Hepatocyte (in vitro differentiated cells): ENCODE measurements at places on chromosomes 5 and 9.

DNA sequence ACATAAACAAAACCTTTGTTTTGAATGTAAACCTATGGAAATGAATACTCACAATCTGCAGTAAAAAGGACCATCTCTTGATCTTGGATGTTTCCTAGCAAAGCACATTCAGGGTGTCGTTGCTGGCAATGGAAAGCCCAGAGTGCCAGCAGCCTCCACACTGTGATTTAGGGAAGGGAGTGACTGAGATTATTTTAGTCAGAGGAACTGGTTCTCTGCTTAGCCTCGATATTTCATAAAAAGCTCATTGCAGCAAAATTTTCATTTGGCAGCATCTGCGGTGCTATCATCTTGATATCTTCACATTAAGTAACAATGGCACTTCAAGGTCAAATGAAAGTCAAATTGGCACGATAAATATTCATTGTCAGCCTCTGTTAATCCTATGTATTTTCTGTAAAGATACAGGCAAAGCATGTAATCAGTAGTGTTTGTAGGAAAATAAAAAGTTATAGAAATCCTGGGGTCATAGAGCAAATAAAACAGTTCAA, 116.0 kb downstream of the MACIR start:
- no peaks in the 10 kb centered on the region for H3K36me3 ChIP-seq
- peaks cover 46% of the 10 kb centered on the region for H3K4me1 ChIP-seq
- no peak overlapping the region for H3K4me3 ChIP-seq
- no peak for DNase-seq
- no peaks in the 10 kb centered on the region for H3K27me3 ChIP-seq
- H3K27ac ChIP-seq: peak overlapping the region; percentile 76

DNA sequence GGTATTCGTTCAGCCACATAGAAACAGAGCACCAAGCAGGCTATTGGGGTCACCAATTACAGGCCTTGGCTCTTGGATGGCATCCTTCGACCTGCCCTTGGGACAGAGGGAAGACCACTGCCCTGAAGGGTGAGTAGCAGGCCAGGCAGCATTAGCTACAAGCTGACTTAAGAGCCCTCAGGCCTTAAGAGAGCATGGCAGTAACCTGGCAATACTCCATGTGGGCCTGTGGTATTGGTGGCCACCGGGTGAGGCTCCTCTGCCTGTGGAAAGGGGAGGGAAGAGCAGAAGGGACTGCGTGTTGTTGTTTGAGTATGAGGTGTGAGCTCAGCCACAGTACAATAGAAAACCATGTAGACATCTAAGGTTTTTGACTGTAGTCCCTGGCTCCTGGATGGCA, 170.6 kb downstream of the MCTP1 start:
- DNase-seq: no peak

GRCh38 chr9:108836781-108837180, 19.0 kb downstream of the ACTL7B start:
- H3K27me3 ChIP-seq: no peaks in the 10 kb centered on the region
- H3K36me3 ChIP-seq: no peaks in the 10 kb centered on the region
- DNase-seq: no peak
- H3K4me3 ChIP-seq: no peak overlapping the region
- no peak overlapping the region for H3K27ac ChIP-seq

DNA sequence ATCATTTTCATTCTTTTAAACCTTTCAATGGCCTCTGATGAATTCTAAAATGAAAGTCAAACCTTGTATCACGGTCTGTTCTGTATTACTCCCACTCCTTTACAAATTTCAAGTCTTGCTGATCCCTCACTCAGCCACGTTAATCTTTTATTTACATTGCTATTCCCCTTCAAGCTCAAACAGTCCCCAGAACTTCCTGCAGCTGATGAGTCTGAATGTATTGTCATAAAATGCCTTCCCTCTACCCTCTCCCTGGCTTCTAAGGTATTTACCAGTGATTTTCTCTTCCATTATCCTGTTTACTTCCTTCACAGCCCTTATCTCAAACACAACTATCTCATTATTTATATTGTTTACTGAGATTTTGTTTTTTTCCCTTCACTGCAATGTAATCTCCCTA, 562.3 kb upstream of the C9orf72 start:
- no peaks in the 10 kb centered on the region for H3K36me3 ChIP-seq
- no peaks in the 10 kb centered on the region for H3K27me3 ChIP-seq
- peak overlapping the region; percentile 2 for H3K27ac ChIP-seq
- no peak for DNase-seq

- no peak overlapping the region for H3K4me3 ChIP-seq
- no peak overlapping the region for H3K27ac ChIP-seq
- H3K4me1 ChIP-seq: peaks cover 36% of the 10 kb centered on the region
- no peaks in the 10 kb centered on the region for H3K36me3 ChIP-seq
- no peak for DNase-seq
- no peaks in the 10 kb centered on the region for H3K27me3 ChIP-seq
Observed at GRCh38 chr9:86732514-86733171, 214.7 kb downstream of the GAS1 start.

DNA sequence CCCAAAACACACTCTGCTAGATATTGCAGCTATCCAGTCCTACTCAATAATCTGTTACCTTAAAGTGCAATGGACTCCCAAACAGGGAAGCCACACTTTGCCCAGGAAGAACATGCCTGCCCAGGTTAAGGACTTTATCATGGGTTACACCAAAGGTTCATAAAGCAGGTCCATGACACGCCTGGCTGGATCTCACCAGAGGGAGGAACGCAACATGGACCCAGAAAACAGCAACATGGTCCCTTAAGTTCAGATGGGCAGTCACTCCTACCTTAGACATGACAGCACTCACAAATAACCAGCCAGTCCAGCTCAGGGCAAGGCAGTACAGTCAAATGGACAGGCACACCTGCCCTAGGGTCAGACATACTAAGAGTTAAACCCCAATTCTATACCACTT, 3.8 kb downstream of the P4HA2 start:
- no peaks in the 10 kb centered on the region for H3K27me3 ChIP-seq
- peaks cover 26% of the 10 kb centered on the region for H3K4me1 ChIP-seq
- H3K27ac ChIP-seq: peak overlapping the region; percentile 84
- DNase-seq: no peak
- H3K36me3 ChIP-seq: no peaks in the 10 kb centered on the region

GRCh38 chr5:38645508-38645907, 89.1 kb upstream of the LIFR start:
- peaks cover 23% of the 10 kb centered on the region for H3K4me1 ChIP-seq
- no peak for DNase-seq
- no peak overlapping the region for H3K27ac ChIP-seq

DNA sequence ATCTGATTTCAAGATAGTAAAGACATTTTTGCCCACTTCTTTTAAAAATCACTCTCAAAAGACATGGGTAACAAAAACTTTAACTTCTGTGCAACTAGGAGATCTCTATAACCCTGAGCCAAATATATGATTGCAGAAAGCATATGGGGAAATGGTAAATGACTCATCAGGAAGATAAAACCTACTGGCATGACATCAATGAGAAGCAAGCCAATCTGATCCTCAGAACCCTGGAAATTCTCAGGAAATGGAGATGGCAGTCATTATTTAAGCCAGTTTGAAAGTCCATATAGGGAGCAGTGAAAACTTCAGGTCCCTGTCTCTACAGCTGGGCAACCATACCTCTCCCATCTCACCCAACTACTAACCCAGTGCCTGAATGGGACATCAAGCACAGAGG, 249.7 kb upstream of the NREP start:
- H3K4me3 ChIP-seq: no peak overlapping the region
- no peak overlapping the region for H3K27ac ChIP-seq
- no peak for DNase-seq
- H3K36me3 ChIP-seq: no peaks in the 10 kb centered on the region
- peaks cover 6% of the 10 kb centered on the region for H3K4me1 ChIP-seq

DNA sequence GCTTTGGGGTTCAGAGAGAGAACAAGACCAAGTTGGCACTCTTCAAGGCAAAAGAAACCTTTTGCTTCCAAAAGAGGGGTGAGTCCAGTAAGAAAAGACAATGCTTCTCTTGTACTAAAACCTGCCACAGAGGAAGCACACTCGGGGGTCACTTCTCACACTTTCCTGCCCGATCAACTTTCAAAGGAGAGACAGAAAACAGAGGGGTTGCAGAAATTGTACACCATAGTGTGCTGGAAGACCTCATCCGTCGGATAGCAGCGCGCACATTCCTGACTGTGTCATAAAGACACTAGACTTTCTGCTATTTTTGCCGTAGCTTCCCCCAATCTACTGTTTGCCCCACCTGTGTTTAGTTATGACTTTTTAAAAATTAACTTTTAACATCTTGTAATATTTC, 66.9 kb downstream of the OR2K2 start:
- H3K4me3 ChIP-seq: no peak overlapping the region
- no peak overlapping the region for H3K27ac ChIP-seq

DNA sequence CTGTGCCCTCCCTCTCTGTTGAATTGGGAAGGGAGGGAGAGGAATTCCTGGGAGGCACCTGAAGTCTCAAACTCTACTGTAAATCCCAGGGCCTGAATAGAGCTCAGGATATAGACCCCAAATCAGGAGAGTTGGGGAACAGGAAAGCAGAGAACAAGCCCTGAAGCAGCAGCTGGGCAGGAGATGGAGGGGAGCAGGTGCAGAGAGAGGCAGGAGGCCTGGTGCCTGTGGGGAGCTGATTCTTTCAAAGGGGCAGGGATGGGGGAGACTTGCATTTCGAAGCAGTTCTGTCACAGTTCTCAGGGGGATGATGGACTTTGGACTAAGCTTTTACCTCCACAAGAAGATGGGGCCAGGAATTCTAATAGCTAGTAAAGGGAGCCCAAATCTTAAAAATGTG, 50.2 kb downstream of the NIM1K start:
- H3K27me3 ChIP-seq: peaks cover 5% of the 10 kb centered on the region
- H3K4me1 ChIP-seq: no peaks in the 10 kb centered on the region
- no peak for DNase-seq
- no peak overlapping the region for H3K4me3 ChIP-seq

DNA sequence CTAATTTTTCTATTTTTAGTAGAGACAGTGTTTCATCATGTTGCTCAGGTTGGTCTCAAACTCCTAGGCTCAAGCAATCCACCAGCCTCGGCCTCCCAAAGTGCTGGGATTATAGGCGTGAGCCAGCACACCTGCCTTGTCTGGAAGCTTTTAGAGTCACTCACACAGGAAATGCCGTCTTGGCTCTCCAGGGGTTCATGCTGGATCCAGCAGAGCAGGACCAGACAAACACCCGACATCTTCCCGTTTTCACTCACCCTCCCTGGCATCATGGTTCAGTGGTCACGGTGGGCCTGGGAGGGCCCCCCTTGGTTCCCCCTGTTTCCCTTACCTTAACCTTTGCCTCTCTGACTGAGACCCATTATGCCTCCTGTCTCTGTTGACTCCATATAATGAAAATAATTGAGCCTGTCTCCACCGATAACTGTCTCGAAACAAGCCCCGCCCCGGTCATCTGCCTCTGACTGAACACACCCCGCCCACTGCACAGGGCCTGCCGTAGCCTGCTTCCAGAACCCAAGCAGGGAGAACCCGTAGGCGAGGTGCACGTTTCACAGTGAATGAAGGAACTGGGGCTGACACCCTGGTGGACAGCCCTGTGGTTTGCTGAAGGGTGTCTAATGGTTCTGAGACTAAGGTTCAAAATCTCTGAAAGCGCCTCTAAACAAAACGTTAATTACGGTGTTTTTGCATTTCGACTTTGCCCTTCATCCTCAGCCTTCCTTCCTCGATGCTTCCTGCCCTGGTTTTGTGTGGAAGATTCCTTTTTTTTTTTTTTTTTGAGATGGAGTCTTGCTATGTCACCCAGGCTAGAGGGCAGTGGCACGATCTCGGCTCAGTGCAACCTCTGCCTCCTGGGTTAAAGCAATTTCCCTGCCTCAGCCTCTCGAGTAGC, 39.7 kb upstream of the SPRY4 start:
- DNase-seq: no peak
- H3K4me1 ChIP-seq: peaks cover 8% of the 10 kb centered on the region
- H3K27ac ChIP-seq: no peak overlapping the region

DNA sequence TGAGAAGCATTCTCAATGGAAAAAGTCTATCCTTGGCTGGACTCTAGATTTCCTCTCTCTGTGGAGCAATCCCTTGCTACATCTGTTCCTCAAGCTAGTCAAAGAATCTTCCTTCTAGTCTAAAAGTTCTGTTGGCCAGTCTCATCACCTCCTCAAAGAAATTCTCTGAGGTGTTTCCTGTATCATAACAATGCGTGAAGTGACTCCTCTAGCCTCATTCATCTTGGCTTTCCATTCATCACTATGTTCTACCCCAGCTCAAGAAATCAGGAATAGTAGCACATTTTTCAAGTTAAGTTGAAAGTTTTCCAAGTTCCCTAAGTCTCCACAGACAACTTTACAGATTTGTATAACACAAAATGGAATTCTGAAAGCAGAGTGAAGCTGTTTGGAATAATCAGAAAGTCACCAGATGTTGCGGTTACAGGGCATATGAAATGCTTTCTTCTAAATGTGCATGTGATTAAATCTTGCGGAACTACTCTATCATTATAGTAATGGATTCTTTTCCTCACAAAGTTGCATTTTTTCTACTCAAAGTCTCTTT, 176.6 kb upstream of the FREM1 start:
- H3K4me3 ChIP-seq: no peak overlapping the region
- DNase-seq: no peak
- no peaks in the 10 kb centered on the region for H3K27me3 ChIP-seq

GRCh38 chr5:17439956-17440355, 58.1 kb upstream of the TAF11L2 start:
- peaks cover 3% of the 10 kb centered on the region for H3K4me1 ChIP-seq
- no peak overlapping the region for H3K4me3 ChIP-seq
- DNase-seq: no peak
- no peak overlapping the region for H3K27ac ChIP-seq

DNA sequence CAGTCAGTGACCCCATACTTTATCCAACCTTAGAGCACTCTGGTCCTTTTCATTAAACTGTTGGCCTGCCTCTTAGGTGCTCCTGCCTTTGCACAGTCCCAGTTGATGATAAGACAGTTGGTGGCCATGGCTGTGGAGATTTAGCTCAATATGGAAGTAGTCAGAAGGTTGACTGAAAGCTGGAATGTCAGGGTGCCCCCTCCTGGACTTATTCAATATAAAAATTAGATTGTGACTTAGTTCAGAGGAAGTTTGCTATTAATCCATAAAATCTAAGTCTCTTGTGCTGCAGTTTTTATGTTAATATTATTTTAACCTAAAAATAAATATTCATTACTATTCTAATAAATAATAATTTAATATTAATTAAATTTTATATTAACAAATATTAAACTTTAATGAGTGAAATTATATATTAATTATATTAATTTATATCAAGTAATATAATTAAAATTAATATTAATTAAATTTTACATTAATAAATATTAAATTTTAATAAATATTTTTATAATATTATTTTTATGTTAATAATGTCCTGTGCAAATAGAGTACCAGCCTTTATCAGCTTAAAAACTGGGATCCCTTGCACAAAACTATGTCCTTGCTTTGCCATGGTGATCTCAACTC, 77.7 kb upstream of the ADAMTSL1 start:
- no peaks in the 10 kb centered on the region for H3K27me3 ChIP-seq
- H3K4me3 ChIP-seq: no peak overlapping the region
- no peaks in the 10 kb centered on the region for H3K36me3 ChIP-seq
- no peaks in the 10 kb centered on the region for H3K4me1 ChIP-seq
